ENCODE measurements at places on chromosomes 7 and 10. TPM values are rescaled to one million over a fixed set of nuclear protein-coding genes. Genes with fewer than 3 reads are reported as not detected.

DNA sequence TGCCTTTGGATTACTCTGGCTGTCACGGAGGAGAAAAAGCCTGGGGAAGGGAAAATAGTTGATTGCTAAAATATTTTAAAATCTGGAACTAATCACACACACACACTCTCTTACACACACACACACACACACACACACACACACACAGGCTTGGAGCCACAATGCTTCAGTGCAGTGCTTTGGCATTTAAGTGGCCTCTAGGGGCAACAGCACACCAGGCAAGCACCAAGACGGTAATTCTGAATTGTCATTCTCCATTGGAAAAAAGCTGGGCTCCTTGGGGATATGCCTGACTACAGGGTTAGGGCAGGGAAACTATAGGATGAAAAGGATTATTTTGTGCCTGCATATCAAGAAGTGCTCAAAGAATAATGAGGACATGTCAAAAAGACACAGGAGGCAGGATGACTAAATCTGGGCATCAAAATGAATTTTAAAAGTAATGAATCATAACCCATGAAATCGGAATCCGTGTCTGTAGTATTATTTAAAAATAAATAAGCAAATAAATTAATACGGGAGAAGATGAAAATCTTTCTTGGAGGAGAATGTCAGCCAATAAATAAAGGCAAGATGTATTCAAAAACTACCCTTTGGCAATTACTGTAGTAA is 30.4 kb upstream of the DDC start:
- H3K4me3 ChIP-seq, result no peak overlapping the region
- no peaks in the 10 kb centered on the region for H3K27me3 ChIP-seq
- H3K27ac ChIP-seq, result no peak overlapping the region
- H3K4me1 ChIP-seq, result peaks cover 12% of the 10 kb centered on the region
- peak; percentile 48 for DNase-seq

Gene OR2A7
- 3.4 TPM for polyA plus RNA-seq

DNA sequence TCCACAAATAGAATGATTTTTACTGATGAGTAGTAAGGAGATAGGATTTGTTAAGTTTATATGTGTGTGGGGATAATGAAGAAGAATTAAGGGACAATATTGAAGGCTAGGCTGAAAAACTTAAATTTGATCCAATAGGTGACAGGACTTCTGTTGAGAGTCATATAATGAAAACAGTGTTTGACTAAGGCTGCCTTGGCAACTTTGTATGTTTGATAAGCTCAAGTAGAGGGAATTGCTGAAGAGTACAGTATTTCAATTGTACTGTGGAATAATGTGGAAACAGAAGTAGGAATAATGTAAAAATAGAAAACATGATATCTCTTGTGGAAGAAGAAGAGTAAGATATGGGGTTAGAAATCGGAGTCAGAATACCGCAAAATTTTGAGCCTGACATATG is 10.5 kb downstream of the R3HCC1L start:
- H3K4me1 ChIP-seq, result no peaks in the 10 kb centered on the region
- no peaks in the 10 kb centered on the region for H3K36me3 ChIP-seq
- H3K27me3 ChIP-seq, result no peaks in the 10 kb centered on the region
- H3K4me3 ChIP-seq, result no peak overlapping the region
- no peak overlapping the region for H3K27ac ChIP-seq
- no peak for DNase-seq

GRCh38 chr10:28714401-28715053 is 37.2 kb downstream of the BAMBI start:
- no peaks in the 10 kb centered on the region for H3K27me3 ChIP-seq
- DNase-seq, result no peak
- no peaks in the 10 kb centered on the region for H3K4me1 ChIP-seq
- H3K27ac ChIP-seq, result no peak overlapping the region

DNA sequence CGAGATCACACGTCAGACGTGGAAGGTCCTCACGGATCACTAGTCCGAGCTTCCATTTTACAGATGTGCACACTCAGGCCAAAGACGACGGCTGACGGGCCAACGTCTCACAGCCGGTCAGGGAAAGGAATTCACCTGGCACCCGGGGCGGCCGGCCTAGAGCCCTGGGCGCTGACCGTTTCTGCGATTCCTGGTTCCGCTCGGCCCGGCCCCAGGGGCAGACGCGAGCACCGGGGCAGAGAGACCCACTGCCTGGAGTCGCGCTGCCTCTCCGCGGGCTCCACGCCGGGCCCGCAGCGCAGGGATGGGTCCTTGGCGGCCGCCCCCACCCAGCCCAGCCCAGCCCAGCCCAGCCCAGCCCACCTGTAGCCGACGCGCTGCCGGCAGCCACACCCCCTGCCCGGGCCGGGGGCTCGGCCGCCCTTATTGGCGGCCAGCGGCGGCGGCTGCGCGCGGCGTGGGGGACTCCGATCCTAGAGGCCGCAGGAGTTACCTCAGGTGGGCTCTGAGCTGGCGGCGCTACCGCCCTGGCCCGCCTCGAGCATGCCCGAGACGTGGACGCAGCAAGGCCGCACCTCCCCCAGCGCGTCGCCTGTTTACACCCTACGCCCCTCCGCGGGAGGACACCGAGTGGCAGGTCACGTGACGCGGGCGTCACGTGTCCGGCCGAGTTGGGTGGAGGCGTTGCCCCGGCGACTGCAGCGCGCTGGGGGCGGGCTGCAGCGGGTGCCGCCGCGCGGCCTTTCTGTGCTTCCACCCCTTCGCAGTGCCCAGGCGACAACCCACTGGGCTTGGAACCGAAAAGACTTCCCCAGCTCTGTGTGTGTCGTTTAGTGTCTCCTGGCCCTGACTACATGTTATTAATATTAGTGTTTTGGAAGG is 78.1 kb downstream of the ZFAND4 start:
- no peaks in the 10 kb centered on the region for H3K36me3 ChIP-seq
- H3K27me3 ChIP-seq, result no peaks in the 10 kb centered on the region
- DNase-seq, result peak; percentile 98

Gene NACAD
- 0.54 TPM for polyA plus RNA-seq

Gene SPDYE5
- polyA plus RNA-seq, result not detected

Gene ABCC2
- 29.5 TPM for polyA plus RNA-seq

GRCh38 chr7:127114742-127115265 is 137.9 kb downstream of the GRM8 start:
- H3K27me3 ChIP-seq, result no peaks in the 10 kb centered on the region
- no peaks in the 10 kb centered on the region for H3K36me3 ChIP-seq
- no peak overlapping the region for H3K27ac ChIP-seq

DNA sequence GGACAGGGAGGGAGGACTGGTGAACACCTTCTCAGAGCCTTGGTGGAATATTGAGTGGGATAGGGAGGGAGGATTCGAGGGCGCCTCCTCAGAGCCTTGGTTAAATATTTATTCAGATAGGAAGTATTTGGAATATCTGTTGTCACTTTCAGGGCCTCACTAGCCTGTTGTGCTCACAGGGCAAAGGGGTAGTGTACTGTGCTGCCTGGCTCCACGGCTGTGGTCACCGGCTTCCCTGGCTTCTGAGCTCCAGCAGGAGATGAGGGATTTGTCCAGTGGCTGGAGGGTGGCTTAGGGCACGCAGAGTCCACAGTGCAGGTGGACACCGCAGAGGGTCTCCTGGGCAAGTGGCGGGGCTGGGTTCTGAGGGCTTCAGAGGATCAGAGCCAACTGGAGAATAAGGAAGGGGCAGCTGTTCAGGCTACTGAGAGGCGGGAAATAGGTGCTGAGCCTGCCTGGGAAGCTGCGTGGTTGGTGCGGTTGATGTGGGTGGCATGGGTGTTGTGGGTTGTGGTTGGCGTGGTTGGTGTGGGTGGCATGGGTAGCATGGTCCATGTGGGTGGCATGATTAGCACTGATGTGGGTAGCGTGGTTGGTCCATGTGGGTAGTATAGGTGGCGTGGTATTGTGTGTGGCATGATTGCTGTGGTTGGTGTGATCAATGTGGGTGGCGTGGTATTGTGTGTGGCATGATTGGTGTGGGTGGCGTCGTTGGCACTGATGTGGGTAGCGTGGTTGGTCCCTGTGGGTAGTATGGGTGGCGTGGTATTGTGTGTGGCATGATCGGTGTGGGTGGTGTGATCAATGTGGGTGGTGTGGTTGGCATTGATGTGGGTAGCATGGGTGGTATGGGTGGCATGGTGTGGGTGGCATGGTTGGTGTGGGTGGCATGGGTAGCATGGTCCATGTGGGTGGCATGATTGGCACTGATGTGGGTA is 16.7 kb downstream of the INPP5A start:
- no peak for DNase-seq
- H3K36me3 ChIP-seq, result no peaks in the 10 kb centered on the region
- no peaks in the 10 kb centered on the region for H3K27me3 ChIP-seq
- no peaks in the 10 kb centered on the region for H3K4me1 ChIP-seq

Gene ADCY1
- polyA plus RNA-seq, result under 0.01 TPM

GRCh38 chr7:120233338-120233737 is 39.6 kb upstream of the KCND2 start:
- no peaks in the 10 kb centered on the region for H3K4me1 ChIP-seq
- no peaks in the 10 kb centered on the region for H3K27me3 ChIP-seq
- H3K27ac ChIP-seq, result no peak overlapping the region
- DNase-seq, result no peak
